AG10803 (cell line): ENCODE measurements at places on chromosomes 16 and 17.

GRCh38 chr17:56577843-56578204 lies 15.7 kb upstream of the NOG start:
- DNase-seq = no peak

DNA sequence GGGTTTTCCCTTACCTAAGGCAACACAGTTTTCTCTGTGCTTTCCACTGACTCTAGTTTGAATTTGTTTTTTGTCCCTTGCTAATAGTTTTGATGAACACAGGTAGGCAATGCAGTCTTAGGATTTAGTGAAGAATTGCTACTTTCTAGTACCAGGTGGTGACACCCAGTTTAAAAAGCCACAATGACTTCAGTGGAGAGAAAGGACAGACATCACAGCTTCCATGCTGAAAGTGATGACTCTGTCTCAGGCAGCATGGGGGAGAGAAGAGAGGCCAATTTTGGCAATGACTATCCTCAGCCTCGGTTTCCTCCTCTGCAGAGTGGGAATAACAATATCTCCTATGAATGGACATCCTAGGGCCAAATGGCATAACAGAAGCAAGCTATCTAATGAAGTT lies 118.8 kb downstream of the AXIN2 start:
- DNase-seq = no peak

DNA sequence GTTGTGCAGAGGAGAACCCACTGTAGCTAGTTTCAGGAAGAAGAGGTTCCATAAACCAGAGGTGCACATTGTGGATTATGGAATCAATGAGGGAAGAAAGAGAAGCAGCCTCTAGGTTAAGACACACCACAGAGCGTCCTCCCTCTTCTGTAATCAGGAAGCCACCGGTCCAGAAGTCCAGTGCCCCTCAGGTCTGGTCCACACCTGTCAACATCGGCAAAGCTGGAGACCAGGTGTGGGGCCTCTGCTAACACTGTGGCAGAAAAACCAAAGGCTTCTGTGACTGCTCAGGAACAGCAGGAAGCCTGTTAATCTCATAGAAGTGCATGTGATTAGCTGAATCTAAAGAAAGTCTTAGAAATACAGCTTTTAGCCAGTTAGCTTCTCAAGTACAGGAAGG lies 23.3 kb downstream of the LIMD2 start:
- DNase-seq = no peak

- DNase-seq = peak; percentile 84
Measured at GRCh38 chr17:77287432-77288068, 146.8 kb downstream of the SEC14L1 start.

GRCh38 chr17:19387921-19388521 lies 1.0 kb upstream of the MFAP4 start:
- DNase-seq = peak; percentile 90

DNA sequence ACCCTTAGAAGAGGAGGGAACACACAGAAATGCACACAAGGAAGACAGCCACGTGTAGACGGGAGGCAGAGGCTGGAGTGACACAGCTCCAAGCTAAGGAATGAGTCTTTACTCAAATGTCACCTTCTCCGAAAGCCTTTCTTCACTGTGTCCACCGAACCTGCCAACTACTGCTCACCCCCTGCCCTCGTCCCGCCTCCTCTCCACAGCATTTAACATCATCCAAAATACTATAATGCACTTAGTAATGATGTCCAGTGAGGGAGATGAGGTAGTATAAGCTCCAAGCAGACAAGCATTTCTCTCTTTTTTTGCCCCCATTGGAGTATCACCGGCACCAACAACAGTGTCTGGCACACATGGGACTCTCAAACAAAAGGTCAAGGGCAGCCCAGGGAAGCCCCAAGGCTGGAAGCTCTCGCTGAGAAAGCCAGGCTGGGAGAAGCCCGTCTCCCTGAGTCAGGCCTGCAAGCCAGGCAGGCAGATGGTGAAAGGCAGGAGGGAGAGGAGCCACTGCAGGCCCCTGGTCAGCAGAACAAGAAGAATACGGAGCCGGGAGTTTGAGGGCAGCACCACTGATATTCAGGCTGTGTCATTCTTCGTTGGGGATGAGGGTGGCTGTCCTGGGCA lies 25.9 kb downstream of the ZFHX3 start:
- no peak for DNase-seq

GRCh38 chr17:59490216-59490615 lies 75.2 kb upstream of the DHX40 start:
- no peak for DNase-seq

DNA sequence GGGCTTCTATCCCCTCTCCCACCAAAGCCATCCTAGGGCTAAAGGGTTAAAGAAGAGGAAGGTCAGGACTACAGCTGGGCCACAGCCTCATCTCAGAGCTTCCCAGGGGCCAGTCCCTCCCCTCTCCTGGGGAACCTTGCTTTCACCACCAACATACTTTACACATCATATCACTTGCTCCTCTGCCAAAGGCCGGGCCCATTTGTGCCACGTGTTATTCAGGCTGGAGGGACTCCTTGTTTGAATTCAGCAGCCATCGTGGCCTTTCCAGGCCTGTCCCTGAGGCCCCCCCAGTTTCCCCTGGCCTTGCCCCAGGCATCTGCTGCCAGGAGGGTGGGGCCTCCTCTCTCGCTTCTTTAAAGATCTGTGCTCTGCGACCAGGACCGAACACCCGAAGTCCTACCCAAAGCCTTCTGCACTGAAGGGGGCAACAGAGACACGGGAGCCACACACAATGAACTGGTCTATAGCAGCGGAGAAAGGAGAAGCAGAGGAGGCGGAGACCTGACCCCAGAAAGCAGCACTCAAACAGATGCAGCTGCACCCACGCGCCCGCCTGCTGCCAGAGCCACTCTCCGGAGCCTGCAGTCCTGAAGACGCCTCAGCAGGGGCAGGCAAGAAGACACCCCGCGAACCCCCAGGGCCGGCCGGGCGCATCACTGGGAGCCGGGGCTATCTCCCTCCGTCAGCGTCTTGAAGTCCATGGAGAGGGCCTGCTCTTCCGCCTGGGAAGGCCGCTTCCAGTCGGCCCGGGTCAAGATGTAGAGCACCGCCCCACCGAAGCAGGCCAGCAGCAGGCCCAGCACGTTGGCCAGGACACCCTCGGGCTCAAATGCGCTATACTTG lies 12.1 kb downstream of the CYB561 start:
- peak; percentile 98 for DNase-seq

DNA sequence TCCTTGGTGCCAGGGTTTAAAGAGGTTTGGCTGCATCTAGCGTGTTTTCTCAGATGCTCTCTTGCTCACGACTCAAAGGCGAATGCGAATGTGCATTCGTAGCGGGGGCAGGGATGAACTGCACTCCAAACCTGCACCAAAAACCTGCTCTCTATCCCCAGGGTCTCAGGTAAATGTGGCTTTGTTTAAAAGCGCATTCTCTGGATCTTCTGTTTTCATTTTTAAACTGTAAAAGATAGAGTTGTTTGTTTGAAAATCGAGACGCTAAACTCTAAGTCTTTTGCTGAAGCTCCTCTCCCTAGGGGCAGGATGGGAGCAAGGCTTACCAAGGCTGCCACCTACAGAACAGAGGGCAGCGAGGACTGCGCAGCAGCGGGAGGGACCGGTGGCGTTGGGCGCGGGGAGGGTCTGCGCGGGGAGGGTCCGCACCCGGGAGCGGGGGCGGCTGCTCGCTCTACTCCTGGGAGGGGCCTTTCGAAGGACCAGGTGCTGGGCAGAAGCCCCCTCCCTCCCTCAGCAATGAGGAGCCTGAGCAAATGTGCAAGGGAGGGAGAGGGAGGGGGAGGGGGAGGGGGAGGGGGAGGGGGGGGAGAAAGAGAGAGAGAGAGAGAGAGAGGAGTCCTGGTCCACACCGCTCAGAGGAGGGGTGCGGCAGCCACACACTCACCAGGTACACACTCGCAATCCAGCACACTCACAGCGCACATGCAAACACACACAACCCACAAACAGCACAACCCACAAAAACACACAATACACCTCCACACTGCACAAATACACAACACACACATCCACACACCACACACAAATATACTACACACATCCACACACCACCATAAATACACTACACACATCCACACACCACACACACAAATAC lies 142.8 kb downstream of the GRIN2A start:
- DNase-seq = peak; percentile 8
